CD4-positive, alpha-beta T cell treated with Interleukin-6 at 100 ng/mL for 8 hours (primary cell): ENCODE measurements at places on chromosomes 2 and 18.

GRCh38 chr2:1778566-1778965 lies 34.3 kb upstream of the PXDN start:
- DNase-seq, result no peak

GRCh38 chr2:232406556-232407310 lies at the start of gene ALPG:
Gene ALPG, plus strand, starts transcription at chr2:232406844. Its CDS starts 51 bp downstream, at chr2:232406895.
- DNase-seq, result no peak

GRCh38 chr2:98828793-98829371 lies 98.0 kb upstream of the MGAT4A start:
- DNase-seq, result peak; percentile 49

- no peak for DNase-seq
These were observed 214.2 kb downstream of the DYSF start for GRCh38 chr2:71667256-71668182.

- DNase-seq, result no peak
These were observed 104.5 kb upstream of the ACVR2A start for GRCh38 chr2:147740211-147740927.

- DNase-seq, result peak; percentile 46
These were observed 82.9 kb upstream of the RNF152 start for GRCh38 chr18:61975526-61976326.
